ENCODE measurements at places on chromosomes 1 and 21.

- DNase-seq: no peak
Measured at GRCh38 chr1:193774536-193775323, 588.3 kb upstream of the B3GALT2 start.

- DNase-seq: no peak
Measured at GRCh38 chr1:164033782-164034181, 525.2 kb upstream of the PBX1 start.

GRCh38 chr1:169081503-169082123, 24.9 kb upstream of the ATP1B1 start:
- no peak for DNase-seq

GRCh38 chr1:79005945-79006344, 585 bp downstream of the ADGRL4 start:
- DNase-seq: no peak

GRCh38 chr1:41724926-41725325, 193.8 kb downstream of the HIVEP3 start:
- DNase-seq: no peak

DNA sequence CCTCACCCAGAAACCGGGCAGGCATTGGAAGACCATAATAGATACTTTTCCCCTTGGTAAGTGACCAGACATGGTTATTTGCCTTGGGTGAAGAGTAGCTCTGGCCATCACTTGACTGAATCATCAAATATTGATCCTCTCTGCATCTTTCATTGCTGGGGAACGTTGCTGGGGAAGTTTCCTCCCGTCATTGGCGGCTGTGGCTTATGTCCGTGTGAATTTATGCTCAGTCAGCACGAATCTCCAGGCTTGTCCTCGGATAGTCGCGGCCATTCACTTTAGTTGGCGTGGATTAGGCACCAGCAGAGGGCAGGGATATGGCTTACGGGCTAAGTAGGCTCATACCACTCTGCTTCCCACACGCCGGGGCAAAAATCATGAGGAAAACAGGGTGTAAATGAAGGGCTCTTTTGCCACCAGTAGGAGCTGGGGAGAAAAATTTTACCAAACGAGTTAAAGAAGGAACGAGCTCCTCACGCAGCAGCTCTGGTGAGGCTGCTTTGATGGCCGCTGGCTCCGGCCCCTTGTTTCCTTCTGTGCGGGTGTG, 473.4 kb downstream of the CAMTA1 start:
- no peak for DNase-seq

GRCh38 chr1:3780901-3781300, 8.4 kb downstream of the SMIM1 start:
- no peak for DNase-seq

DNA sequence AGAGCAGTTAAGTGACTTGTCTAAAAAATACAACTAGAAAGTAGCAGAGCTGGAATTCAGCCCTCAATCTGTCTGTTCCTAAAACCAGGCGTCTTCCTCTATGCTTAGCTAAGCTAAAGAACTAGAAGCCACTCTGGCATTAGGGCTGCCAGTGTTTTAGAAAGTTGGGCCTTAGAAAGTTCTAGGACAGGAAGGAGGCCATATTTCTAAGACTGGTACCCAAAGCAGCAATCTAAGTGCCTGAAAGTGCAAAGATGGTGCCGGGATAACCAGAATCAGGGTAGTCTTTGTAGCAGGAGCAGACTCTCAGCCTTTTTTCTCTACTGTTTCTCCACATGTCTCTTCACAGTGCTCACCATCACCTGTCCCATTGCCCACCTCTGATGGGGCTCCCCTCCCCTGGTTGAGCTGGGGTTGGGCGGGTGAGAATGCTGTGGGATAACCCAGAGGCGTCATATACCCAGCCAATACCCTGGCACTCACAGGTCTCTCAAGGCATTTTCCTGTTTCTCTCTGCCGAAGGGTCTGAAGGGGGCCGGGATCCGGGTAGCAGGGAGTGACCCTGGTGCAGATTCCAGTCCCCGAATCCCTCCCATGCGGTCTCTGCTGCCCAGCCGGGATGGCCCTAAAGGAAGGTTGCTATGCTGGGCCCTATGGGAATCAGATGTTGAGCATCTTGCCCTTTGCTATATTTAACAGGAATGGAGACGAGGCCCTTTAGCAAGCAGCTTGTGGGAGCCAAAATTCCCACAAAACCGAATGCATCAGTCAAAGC, 1.1 kb upstream of the RCSD1 start:
- no peak for DNase-seq

DNA sequence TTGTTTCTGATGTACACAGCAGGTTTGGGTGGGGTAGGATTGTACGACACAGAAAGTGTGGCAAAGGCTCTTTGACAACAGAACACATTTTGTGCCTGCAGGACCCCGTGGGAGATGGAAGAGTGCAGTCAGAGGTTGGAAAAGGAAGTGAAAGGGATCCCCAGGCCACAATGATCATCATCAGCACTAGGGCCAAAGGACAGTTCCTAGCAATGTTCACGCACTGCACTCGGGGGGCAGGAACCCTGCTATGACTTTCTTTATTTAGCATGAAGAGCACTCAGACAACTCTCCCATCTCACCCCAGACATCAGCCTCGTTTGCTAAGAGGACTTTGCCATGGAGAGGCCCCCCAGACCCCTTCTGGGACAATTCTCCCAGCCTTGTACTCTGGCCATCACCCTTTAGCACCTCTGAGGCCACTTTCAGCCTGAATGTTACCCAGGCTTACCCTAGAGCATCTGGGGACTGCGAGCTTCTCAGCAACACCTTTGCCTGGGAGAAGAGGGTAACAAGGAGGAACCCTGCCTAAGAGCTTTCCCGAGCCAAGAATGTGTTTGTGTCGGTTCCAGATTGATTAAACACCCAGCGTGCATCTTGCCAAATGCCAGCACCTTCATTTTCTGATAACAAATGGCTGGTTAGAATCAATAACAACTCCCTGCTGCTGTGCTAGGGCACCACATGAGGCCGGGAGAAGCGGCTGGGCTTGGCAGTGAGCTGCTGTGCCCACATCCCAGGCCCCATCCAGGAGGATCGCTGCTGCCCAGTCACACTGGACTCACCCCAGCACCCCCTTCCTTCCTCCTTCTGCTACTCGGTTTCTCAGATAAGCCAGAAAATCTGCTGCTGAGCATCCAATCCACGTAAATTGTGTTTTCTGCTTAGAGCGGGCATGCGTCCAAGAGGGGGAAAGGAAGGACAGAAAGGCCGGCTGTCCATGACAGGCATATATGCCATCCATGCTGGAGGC, 633.1 kb downstream of the AJAP1 start:
- DNase-seq: no peak

GRCh38 chr1:29235955-29236711, at the start of gene PTPRU:
Gene PTPRU (plus strand): TSS chr1:29236522. CDS start chr1:29236645, 123 bp downstream.
- peak; percentile 66 for DNase-seq

GRCh38 chr1:14365301-14365988, 233.0 kb upstream of the KAZN start:
- no peak for DNase-seq

DNA sequence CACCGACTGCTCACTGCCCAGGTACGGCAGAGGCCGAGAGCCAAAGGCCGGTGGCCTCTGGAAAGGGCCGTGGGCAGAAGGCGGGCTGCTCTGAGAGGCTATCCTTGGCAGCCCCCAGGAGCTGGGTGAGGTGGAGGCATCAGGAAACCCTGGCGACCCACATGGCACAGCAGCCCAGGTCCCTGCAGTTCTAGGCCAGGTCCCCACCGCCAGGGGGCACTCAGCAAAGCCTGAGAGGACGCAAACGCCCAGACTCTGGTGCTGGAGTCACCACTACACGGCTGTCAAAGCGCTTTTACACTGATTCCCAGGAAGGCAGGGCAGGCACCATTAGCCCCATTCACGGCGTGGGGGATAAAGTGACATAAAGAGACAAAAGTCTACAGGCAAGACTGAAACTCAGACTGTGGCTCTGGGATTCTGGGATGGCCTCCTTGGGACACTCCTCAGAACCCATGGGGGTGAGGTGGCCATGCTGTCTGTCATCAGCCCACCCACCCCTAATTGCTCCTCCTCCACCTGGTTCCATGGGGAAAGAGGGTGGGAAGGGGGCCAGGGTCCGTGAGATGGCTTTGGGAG, 4.9 kb downstream of the PLEKHG5 start:
- DNase-seq: peak; percentile 73

DNA sequence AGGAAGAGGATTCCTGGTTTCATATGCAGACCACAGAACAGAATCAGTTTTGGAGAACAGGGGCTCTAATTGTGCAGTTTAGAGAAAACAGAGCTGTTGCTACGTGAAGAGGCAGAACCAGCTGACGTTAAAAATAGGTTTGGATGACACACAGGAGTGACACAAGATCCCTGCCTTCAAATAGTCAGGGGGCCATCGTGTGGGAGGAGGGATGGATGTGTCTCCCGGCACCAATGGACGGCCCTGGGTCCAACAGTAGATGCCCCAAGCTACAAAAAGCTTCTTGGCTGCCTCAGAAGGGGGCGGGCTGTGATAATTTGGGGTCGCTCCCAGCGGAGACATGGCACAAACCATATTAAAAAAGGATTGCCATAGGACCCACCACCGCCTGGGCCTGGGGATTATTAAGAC, 87.8 kb downstream of the MRPL37 start:
- DNase-seq: peak; percentile 53

- no peak for DNase-seq
Measured at GRCh38 chr1:3323021-3323795, 131.3 kb upstream of the ARHGEF16 start.
